ENCODE measurements at places on chromosomes 6 and 20. TPM values are rescaled to one million over a fixed set of nuclear protein-coding genes. Genes with fewer than 3 reads are reported as not detected.

DNA sequence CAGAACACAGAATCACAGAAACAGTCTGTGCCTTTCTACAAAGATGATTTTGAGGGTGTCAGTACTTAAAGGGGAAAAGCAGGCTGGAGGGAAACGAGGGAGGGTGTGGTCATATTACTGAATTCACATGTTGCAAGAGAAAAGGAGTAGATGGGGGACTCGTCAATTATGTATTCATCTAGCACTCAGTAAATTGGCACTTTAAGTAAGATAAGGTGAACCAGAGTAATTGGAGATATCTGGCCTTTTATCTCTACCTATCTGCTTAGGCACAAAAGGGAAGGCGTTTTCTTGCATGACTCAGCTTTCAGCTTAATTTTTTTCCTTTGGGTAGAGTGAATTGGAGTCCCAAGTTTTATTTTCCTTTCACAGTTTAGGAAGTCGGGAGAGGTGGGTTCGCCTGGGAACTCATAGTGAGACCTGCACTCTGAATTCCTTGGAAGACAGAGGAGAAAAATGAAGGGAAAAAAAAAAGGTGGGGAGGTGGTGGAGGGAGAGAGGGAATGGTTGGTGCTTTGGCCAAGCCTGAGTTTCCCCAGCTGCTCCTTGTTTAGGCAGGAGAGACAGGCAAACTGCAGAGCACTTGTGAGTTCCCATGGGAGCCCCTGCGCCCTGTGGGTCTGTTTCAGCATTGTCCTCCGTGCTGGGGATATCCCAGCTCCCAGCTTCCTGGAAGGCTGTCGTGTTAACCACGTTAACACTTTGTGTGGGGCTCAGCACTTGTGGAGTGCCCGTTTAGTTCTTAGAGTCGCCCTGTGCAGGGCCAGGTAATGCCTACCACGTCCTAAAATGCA, 19.7 kb upstream of the GTSF1L start:
- no peak for DNase-seq

DNA sequence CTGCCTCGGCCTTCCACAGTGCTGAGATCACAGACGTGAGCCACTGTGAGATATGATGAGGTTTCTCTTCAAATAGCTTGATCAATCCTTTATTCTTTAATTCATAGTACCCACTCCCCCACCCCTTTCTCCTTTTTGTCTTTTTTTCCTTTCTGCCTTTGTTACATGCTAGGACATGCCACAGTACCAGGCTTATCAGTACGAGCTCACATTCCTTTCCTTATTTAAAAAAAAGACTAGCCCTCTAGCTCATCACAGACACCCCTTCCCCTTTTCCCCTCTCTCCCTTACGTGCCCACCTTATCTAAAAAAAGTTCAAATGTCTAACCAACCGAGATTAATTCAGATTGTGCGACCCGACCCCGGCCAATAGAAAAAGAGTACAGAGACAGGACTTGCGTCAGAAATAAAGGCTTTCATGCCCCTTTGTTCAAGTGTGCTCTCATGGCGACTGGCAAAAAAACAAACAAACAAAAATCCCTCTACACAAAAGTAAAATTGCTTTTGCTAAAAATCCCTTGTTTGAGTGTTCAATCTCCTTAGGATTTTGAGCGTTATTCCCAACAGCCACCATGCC, 49.2 kb downstream of the MRAP2 start:
- DNase-seq = no peak

OTOR gene
- polyA plus RNA-seq = 0.24 TPM

MCM8 gene
- polyA plus RNA-seq = 15.4 TPM

PTPN1 gene
- 34.9 TPM for polyA plus RNA-seq

ELOVL4 gene
- 3.8 TPM for polyA plus RNA-seq

DNA sequence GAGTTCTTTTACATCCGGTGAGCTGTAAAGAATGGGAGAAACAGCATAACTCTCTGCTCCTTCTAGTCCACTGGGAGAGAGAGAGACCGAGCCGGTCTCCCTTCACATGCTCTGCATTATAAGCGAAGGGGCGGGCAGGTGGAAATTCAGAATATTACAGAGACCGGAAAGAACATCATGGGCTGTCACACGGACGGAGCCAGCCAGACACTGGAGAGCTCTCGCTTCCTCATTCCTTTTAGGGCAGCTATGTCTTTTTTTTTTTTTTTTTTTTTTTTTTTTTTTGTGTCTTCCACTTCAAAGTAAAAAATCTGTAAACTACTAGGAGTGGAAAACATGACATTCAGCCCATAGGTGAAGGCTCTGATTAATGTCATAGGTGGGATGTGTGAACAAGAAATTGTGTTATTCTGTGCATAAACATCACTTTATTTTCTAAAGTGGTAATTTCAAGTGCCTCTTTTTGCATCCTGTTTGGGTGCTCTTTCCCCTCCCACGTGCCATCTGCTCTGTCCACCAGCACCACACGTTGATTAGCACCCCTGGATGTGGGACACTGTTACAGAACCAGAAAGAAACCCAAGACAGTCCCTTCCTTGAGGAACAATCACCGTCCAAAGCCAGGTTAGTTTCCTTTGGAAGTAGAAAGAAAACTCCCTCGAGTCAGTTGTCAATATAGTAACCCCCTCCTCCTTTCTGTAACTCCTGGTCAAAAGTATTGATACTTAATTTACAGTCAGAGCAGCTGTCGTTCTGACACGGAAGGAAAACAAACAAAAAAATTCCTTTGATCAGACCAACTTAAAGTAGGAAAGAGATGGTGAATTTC, at the start of gene TAGAP:
TSS of gene TAGAP (minus strand) at position 93 of the 829 bp plus-strand sequence. CDS start 845 bp downstream, outside the sequence.
- no peak for DNase-seq

DNA sequence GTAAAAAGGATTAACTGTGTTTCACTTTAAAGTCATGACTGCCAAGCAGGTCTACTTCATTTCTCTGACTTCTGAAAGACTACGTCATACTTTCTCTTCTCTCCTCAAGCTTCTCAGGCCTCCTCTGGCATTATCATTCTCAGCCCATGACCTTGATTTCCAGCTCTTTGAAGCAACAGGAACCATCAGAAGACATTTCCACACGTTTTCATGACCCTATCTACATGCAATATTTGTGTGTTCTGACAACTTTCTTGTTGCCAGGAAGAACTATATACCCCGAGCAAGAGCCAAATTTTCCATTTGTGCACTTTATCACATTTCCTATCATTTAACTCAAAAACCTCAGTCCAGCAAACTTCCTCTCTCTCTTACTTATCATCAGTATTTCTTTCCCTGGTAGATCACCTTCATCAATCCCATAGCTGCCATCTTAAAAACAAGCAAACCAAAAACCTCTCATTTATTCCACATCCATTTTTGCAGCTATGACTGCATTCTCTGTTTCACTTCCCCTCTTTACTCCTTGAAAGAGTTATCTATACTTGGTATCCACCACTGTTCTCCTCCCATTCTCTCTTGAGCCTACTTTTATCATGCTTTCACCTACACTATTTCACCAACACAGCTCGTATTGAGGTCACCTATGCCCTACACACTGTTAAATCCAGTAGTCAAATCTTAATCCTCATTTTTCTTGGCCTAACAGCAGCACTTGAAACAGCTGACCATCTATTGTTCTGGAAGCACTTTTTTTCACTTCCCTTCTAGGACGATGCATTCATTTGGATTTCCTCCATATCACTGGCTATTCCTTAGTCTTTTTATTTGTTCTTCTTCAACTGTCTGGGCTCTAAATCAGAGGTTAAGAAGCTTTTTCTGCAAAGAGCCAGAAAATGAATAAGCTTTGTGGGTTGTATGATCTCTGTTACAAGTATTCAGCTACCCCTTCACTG, 47.1 kb downstream of the STX7 start:
- no peak for DNase-seq

DNA sequence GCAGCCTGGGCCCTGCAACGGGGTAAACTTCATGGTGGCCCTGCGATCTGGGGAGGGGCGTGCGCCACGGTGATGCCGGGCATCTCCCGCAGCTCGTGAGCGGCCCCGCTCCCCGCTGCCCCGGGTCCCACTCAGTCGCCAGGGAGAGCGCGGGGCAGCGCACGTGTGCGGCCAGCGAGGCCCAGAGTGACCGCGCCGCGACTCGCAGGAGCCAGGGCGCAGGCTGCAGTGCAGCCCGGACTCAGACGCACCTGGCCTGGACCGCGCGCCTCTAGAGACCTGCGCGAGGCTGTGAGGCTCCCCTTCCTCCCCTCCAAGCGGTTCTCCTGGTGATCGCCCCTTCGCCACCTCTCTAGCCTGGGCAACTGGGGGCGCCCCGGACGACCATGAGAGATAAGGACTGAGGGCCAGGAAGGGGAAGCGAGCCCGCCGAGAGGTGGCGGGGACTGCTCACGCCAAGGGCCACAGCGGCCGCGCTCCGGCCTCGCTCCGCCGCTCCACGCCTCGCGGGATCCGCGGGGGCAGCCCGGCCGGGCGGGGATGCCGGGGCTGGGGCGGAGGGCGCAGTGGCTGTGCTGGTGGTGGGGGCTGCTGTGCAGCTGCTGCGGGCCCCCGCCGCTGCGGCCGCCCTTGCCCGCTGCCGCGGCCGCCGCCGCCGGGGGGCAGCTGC, 652 bp downstream of the BMP6 start:
- no peak for DNase-seq

DNA sequence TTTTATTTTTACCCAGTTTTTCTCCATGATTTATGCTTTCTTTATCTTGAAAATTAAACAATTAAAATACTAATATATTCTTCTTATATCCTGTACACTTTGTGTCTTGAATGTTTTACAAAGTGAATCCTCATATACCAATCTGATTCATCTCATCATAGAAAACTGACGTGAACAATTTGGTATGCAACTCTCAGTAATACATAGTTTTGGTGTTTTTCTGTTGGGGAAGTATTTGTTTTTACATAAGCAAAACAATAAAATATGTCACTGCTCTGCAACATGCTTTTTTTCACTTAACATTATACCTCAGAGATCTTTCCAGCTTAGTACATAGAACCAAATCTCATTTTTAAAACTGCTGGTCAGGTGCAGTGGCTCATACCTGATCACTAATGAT, 14.7 kb downstream of the DNAAF9 start:
- no peak for DNase-seq

DNA sequence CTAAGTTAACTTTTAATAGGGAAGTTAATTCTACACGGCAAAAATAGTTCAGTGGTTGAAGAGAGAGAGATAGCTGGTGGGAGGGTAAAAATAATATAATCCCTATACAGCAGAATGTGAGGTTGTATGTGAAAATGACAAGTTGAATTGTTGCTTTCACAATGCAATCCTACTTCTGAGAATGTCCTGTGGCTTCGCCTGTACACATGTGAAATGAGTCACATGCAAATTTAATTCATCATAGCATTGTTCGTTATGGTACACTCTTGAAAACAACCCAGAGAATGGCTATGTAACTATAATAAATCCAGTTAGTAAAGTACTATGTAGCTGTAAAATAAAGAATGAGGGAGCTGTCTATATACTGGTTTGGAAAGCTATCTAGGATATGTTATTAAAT, 46.0 kb upstream of the HINT3 start:
- no peak for DNase-seq

BMP6 gene
- polyA plus RNA-seq = 8.7 TPM

- no peak for DNase-seq
Measured at GRCh38 chr6:141594874-141595273, 537.9 kb upstream of the GJE1 start.

EDN1 gene
- 4.2 TPM for polyA plus RNA-seq

ZNF184 gene
- 18.8 TPM for polyA plus RNA-seq

GRCh38 chr6:148423133-148423532, 80.5 kb downstream of the SASH1 start:
- no peak for DNase-seq

- DNase-seq = no peak
Measured at GRCh38 chr20:47317127-47317895, 39.2 kb downstream of the ZMYND8 start.

DNA sequence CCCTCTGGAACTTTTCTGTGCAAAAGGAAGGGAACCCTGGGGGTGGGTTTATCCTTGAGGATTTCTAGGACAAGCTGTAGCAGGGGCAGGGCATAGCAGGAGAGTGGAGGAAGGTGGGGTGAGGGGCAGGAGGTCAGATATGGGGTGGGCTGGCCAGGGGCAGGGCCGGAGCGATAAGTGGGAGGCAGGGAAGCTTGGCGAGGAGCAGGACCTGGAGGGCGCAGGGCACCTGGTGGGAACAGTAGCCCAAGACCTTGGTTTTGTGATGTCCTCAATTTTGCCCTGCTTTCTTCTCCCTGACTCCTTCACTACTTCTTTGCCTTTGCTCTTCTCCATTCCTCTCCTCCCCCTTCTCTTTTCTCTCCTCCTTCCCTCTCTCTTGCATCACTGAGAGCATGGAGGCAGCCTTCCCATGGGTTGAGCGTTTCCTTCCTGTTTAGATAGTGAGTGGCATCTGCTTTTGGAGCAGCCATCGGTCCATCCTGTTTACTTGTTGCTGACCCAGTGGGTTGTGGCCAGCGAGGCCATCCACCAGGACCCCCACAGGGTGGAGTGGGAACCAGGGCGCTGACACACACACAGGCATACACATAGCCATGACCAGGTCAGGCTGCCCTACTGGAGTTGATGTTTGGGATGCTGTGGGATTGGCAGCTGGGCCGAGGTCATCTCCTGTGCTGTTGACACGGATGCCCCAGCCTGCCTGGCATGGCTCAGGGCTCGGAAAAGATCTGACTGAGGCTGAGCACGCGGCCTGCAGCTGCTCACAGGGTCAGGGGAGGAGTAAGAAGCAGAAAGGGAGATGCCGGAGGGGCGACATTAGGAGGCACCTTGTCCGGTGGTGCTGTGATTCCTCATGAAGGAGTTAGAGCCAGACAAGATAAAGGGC, 121.0 kb upstream of the RNF24 start:
- no peak for DNase-seq

GRCh38 chr6:31821301-31822035, 6.1 kb upstream of the HSPA1B start:
- DNase-seq = no peak

DNA sequence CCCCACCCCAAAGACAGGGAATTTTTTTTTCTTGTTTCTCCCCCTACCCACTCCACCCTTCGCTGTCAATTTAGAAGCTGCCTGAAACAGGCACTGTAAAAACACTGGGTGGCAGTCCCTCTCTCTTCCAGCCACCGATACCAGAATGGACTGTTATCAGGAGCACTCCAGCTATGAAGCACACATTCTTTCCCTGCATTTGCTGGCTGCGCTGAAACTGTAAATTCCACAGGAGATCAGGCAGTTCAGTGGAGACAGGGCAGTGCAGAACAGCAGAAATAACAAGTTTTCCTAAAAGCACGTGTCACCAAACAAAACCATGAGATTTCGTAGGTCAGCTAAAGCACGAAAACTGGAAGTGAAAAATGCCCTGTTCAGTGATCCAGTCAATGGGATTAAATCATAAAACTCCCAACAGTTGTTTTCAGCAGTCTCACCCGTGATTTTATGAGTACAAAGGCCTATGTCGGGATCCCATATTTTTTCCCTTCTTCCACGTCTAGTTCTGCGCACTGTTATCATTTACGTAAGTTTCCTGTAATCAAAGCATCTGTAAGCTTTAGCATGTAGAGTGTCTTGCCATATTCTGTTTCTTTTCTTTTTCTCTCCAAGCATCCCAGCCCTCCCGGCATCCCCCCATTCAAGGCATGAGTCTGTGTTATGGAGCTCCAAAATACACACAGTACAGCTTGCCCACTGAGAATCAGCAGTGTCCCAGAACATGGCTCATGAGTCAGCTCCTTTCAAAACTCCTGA, 359.9 kb upstream of the EPHA7 start:
- DNase-seq = no peak

GRCh38 chr6:139271056-139271455, 20.7 kb downstream of the TXLNB start:
- no peak for DNase-seq

Measured in right renal pelvis (tissue), 4 donors.